ENCODE measurements at places on chromosomes 5 and 9.

GRCh38 chr5:150346592-150346991, 10.9 kb upstream of the TCOF1 start:
- DNase-seq = no peak

- no peak for DNase-seq
Measured at GRCh38 chr9:95264954-95265615, 52.4 kb downstream of the FANCC start.

DNA sequence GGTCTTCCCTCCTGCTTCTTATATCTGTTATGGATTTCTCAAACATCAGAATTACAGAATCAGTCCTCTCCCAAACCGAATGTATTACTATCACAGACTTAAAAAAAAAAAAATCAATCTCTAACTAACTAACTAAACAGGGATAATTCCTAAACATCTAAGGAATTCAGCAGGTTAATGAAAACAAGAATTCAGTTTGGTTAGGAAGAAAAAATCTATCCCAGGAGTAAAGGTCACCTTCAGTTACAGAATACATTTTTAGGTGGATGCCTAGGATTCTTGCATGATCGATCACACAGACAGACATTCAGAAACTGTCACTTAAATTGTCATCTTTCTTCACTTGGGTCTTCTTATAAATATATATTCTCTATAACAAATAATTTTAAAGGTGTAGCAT, 11.5 kb downstream of the PTAR1 start:
- no peak for DNase-seq

DNA sequence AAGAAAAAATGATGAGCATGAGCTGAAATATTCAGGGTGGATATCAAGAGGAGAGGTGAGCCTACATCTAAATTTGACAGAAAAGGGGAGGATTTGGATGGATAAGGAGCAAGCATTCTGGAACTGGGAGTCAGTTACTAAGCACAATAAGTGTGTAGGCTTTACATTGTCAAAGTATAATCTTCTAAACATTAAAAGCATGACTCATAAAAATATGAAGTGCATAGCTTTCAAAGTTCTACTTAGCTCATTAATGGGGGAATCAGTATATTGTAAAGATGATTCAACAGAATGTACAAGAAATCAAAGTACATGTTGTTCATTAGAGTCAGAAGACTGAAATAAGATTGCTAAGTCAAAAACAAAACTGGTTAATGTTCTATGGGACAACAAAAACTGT, 248.0 kb upstream of the GAS1 start:
- DNase-seq = no peak

DNA sequence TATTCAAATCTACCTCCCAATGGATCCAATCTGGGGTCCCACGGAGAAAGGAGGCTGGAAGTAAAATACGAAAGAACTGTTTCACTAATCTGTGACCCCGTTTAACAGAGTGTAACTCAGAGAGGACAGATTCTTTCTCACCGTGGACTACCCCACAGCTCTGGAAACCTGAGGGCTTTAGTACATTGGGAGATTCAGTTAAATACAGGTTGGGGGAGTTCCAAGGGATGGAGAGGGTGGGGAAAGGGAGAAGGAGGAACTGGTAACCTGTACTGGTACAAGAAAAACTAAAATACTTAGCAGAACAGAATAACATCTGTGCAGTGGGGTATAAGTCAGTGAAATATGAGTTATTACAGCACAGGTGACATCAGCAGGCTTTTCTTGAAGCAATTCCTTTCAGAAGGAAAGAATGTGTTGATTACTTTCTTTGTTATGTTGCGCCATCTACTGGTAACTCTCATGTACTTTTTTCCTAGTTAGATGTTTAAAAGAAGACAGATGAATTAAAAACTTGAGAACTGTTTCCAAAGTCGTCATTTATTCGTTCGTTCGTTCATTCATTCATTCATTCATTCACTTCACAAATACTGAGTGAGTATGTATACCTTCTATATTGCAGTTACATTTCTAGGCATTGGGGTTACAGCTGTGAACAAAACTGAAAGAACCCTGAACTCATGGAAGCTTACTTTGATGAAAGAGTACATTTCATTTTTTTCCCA, 30.0 kb upstream of the STOM start:
- peak; percentile 86 for DNase-seq

GRCh38 chr5:14706615-14707021, 42.1 kb downstream of the OTULIN start:
- no peak for DNase-seq

GRCh38 chr9:36903541-36904435, 130.3 kb downstream of the PAX5 start:
- DNase-seq = peak; percentile 4

DNA sequence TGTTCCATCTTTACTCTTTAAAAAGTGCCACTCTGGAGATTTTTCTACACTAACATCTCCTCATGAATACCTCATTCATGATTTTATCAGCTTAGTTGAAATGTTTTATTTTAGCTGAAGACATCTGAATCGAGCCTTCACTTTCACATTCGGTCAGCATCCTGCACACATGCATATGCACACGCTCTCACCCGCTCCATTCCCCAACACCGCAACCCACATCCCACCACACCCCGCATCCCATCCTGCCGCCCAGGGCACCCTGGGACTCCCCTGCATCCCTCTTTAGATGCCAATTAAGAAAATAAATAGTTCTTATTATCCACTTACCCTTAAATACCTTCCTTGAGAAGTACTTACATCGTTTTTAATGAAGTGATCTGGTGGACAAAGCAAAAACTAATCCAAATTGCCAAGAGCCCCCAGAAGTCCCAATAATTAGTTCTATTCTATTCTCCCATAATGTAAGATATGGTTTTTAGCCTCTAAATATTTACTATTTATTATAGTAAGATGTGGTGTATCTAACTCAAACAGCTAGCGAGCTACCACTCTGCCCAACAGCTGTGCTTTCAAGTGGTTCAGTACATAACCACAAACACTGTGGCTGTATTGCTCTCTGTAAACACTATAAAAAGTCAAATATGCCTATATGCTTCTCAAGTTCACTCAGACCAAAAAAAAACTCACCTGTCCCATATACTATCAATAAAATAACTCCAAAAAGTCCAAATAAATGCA, 38.2 kb downstream of the GZMK start:
- no peak for DNase-seq

GRCh38 chr5:66323529-66323895, 179.4 kb downstream of the SREK1 start:
- DNase-seq = no peak

DNA sequence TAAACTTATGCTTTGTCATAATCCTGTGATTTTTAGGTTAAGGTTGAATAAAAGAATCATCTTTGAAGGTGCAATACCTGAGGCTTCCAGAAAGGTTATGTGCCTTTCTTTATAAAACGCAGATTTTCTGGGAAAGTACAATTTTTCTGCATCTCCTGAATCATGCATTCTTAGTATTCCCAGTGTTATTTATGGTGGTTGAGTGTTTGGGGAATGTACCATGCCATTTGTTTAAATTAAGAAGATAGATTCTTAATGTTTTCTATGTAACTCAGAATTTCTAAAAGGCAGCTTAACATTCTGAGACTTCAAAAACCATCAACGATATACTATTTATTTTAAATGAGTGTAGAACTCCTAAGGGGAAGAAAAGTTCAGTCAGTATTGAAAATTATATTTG, 108.1 kb upstream of the FBN2 start:
- DNase-seq = no peak

- no peak for DNase-seq
Measured at GRCh38 chr9:3244963-3245653, 280.7 kb downstream of the RFX3 start.

DNA sequence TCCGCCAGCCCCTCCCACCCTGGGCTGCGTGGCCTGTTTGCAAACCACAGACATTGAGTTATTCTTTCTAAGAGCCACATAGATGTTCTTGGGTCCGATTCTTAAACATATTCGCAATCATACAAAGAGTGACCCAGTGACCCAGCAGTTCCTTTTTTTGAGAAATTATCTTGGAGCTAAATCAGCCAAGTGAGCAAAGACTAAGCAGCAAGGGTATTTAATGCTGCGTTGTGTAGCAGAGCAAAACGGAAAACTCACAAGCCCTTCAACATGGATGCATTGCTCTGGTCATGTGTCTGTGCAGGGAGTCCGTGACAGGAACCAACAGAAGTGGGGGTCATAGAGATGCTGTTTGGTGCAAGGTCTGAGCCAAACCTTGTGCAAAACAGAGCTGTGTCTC, 95.6 kb downstream of the OLFM1 start:
- no peak for DNase-seq

All from hematopoietic multipotent progenitor cell treated with erythropoietin and hydrocortisone succinate and interleukin-3 and kit ligand, for 15 days (in vitro differentiated cells).